ENCODE measurements at places on chromosomes 1 and 21. TPM values are rescaled to one million over a fixed set of nuclear protein-coding genes. Genes with fewer than 3 reads are reported as not detected.

RPTN gene
- not detected for total RNA-seq

DNA sequence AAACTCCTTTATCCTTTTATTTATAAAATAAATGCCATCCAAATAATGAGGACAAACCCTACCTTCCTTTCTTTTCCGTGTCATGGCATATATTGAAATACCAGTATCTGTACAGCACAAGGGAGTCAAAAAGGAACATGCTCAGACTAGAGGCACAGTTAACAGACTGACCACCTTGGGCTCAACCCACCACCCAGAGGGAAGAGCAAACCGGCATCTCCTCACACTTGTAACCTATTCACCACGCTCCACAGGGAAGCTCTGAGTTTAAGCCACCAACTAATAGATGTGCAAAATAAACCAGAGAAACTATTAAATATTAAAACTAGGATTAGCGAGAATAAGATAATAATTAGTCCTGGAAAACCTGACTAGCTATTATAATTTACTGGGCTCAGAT is 112.7 kb downstream of the SIPA1L2 start:
- H3K4me1 ChIP-seq = no peaks in the 10 kb centered on the region
- DNase-seq = no peak
- H3K36me3 ChIP-seq = peaks cover 9% of the 10 kb centered on the region
- no peak overlapping the region for H3K4me3 ChIP-seq
- no peak overlapping the region for H3K27ac ChIP-seq
- no peaks in the 10 kb centered on the region for H3K27me3 ChIP-seq

GRCh38 chr1:21861602-21862429 is 49.8 kb downstream of the LDLRAD2 start:
- peaks cover 74% of the 10 kb centered on the region for H3K36me3 ChIP-seq
- DNase-seq = no peak
- H3K4me3 ChIP-seq = no peak overlapping the region
- no peaks in the 10 kb centered on the region for H3K4me1 ChIP-seq
- H3K27me3 ChIP-seq = no peaks in the 10 kb centered on the region

GRCh38 chr1:167472752-167473521 is 45.4 kb downstream of the CD247 start:
- H3K36me3 ChIP-seq = no peaks in the 10 kb centered on the region
- no peak for DNase-seq
- H3K4me3 ChIP-seq = no peak overlapping the region

CPTP gene
- total RNA-seq = 37.3 TPM

CYYR1 gene
- 10.0 TPM for total RNA-seq

- no peak overlapping the region for H3K27ac ChIP-seq
- no peak overlapping the region for H3K4me3 ChIP-seq
- H3K4me1 ChIP-seq = no peaks in the 10 kb centered on the region
- no peaks in the 10 kb centered on the region for H3K27me3 ChIP-seq
Measured at GRCh38 chr21:25878344-25878743, 143.6 kb downstream of the GABPA start.

GRCh38 chr1:224510880-224511645 is 76.5 kb upstream of the WDR26 start:
- peaks cover 3% of the 10 kb centered on the region for H3K4me1 ChIP-seq
- no peaks in the 10 kb centered on the region for H3K27me3 ChIP-seq
- H3K27ac ChIP-seq = no peak overlapping the region
- H3K4me3 ChIP-seq = no peak overlapping the region
- DNase-seq = no peak
- no peaks in the 10 kb centered on the region for H3K36me3 ChIP-seq

Measured in thyroid gland (tissue), 4 donors.